Stimulated activated CD8-positive, alpha-beta memory T cell treated with anti-CD3 and anti-CD28 coated beads, Interleukin-4, amount 100 ng/mL, for 1 hour (primary cell): ENCODE measurements at places on chromosomes 1 and 21.
A peak's percentile ranks its signal among the peaks of the same experiment; 100 is the strongest.

GRCh38 chr1:45815667-45816458 lies 12.5 kb downstream of the MAST2 start:
- DNase-seq: no peak

DNA sequence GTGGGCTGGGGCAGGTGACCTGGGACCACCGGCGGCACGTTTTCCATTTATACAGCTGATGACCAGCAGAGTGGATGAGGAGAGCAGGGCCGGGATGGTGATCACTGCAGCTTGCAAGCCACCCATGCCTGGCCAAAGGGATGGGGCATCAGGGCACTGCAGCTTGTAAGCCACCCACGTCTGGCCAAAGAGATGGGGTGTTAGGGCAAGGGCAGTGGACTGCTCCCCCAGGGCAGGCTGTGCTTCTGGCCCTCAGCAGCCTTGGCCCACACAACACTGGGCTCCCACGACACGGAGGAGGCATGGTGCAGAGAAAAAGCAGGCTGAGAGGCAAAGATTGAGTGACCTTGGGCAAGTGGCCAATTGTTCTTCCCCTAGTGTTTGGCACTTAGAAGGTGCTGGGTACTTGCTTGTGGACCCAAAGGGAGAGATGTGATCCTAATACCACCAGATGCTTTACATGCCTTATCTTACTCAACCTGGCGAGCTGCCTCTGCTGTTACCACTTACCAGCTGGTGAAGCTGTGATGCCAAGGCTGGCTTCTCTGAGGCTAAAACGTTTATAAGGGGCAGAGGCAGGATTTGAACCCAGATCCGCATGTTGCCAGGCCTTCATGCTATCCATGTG lies 48.3 kb downstream of the TRIM62 start:
- no peak for DNase-seq

DNA sequence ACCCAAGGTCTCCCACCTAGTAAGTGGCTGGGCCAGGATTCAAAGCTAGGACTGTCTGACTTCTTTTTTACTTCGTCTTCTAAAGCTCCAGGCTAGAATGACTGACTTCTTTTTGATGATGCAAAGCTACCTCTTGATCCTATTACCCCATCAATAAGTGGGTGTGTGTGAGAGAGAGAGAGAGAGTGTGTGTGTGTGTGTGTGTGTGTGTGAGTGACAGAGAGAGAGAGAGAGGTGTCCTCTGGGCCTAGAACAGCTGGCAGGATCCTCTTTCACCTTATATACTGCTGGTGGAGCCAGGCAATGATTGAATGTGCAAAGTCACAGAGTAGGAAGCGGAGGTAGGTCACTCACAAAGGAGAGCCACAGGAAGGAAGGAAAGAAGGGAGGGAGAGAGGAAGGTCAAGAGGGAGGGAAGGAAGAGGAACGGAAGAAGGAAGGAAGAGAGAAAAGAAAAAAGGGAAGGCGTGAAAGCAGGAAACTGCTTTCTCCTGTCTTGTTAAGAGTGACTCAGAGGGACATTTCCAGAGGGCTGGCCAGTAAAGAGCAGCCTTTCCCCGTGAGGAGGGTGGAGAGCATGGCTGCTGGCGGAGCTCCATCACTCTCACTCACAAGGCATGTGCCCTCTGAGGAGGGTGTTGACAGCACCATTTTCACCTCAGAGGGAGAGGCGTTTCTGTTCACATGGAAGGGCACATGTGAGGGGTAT lies 68.9 kb downstream of the CDC7 start:
- DNase-seq: no peak

DNA sequence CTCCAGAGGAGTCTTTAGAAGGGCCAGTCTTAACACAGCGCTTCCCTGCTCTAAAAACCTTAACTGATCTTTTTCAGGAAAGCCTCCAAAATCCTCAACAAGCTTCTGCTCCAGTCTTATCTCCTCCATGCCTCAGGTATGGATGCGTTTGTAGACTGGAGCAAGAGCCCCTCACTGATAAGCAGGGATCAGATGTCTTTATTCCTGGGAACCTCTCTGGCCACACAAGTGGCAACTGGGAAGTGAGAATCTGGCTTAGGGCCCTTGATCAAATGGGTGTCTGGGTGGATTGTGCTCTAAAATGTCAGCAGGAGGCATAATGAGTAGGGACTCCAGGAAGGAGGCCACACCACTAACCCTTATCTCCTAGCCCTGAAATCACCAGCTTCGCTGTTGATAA lies 1.4 kb downstream of the ZBTB8A start:
- DNase-seq: no peak

DNA sequence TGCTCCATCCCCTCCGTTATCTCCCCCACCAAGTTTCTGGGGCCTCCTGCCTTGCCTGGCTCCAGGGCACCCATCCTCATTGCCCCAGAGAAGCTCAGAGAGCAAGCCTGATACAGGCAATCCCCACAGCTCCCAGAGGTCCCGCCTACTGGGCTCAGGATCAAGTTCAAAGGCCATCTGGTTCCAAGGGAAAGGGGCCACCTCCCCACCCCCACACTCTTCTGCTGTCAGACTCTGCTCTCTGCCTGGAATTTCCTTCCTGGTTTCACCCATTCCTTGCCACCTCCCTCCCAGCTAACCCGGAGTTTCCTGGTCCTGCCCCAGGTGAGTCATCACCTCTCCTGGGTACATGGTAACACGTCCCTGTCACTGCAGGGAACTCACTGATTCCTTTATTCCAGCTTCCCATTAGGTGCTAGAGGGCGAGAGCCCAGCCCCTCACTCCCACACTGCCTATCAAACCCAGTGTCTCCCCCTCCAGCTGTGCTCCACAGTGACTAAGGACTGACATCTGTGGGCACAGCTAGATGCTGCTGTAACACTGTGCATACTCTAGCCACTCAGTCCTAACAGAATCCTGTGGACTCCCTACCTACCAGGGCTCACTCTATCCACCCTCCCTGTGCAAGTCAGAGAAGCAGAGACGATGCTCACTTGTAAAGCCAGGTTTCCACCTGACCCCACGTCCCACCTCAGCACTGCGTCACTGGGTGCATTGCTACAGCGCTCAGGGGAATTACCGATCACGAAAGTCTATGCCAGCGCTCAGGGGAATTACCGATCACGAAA lies 21.8 kb downstream of the RSPH1 start:
- no peak for DNase-seq

GRCh38 chr1:230105754-230106625 lies 39.0 kb downstream of the GALNT2 start:
- DNase-seq: no peak

- DNase-seq: no peak
Observed at GRCh38 chr1:162901243-162901642, 40.3 kb upstream of the CCDC190 start.

GRCh38 chr1:105100102-105100501 lies 1350.4 kb downstream of the AMY1C start:
- DNase-seq: no peak

GRCh38 chr21:27550287-27550686 lies 583.4 kb upstream of the ADAMTS5 start:
- DNase-seq: no peak

GRCh38 chr1:227395426-227396028 lies 77.2 kb upstream of the CDC42BPA start:
- DNase-seq: no peak

- DNase-seq: peak; percentile 28
Observed at GRCh38 chr1:5286244-5286643, 631.8 kb downstream of the AJAP1 start.

- no peak for DNase-seq
Observed at GRCh38 chr1:108560189-108560873, 431 bp downstream of the EEIG2 start.

DNA sequence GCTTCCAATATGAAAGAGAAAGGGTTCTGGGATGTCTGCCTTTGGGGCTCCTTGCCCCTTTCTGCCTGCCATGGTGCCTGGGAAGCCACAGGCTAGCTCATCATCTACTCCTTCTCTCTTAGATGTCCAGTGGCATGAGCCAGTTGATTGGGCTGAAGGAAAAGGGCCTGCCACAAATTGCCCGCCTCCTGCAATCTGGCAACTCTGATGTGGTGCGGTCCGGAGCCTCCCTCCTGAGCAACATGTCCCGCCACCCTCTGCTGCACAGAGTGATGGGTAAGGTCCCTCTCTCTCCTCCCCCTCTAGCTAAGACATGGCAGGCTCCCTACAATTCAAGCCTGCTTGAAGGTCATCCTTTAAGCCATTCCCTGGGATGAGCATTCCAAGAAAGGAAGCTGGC lies 41.0 kb downstream of the PKP1 start:
- no peak for DNase-seq

- DNase-seq: no peak
Observed at GRCh38 chr1:67339623-67340343, 32.1 kb downstream of the IL12RB2 start.

GRCh38 chr1:241495741-241496140 lies 23.8 kb downstream of the FH start:
- no peak for DNase-seq

GRCh38 chr1:179058487-179059483 lies 23.1 kb upstream of the TOR3A start:
- no peak for DNase-seq

DNA sequence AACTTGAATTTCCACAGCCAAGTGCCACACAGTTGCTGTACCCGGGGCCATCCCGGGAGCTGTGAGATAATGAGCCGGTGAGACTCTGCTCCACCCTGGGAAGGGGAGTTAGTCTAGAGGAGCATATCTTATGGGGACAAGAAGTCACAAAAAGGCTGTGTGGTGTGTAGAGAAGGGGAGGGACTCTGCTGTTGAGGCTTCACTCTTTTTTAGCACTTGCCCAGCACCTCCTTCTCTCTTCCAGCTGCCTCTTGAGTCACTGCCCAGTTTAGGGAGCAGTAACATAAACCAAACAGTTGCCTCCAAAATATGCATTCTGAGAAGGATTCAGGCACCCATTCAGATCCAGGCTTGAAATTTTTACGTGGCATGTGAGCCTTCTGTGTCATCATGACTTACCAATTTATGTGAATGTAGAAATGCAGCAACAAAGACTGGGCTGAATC lies 744 bp upstream of the WDR26 start:
- no peak for DNase-seq

DNA sequence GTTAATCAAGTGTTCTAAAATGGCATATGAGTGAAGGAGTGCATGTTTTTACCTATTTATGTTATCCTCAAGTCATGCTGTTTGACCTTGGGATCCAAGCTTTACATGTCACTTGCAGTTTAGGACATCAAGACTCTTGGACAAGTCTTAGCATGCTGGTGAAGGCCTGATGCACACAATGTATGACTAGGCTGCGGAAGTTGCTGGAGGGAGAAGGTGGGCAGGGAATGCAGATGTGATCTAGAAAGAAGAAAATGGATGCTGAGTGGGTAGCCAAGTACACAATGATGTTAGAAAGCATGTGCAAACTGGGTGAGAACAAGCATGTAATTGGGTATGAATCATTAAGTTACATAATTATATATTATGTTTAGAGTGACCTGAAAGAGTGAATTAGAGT lies 301.8 kb downstream of the BRINP2 start:
- no peak for DNase-seq

- DNase-seq: no peak
Observed at GRCh38 chr1:50438945-50439344, 15.7 kb upstream of the DMRTA2 start.

- no peak for DNase-seq
Observed at GRCh38 chr1:204313675-204314074, 46.1 kb downstream of the PLEKHA6 start.

- DNase-seq: no peak
Observed at GRCh38 chr1:52915211-52915854, 6.2 kb downstream of the ECHDC2 start.

DNA sequence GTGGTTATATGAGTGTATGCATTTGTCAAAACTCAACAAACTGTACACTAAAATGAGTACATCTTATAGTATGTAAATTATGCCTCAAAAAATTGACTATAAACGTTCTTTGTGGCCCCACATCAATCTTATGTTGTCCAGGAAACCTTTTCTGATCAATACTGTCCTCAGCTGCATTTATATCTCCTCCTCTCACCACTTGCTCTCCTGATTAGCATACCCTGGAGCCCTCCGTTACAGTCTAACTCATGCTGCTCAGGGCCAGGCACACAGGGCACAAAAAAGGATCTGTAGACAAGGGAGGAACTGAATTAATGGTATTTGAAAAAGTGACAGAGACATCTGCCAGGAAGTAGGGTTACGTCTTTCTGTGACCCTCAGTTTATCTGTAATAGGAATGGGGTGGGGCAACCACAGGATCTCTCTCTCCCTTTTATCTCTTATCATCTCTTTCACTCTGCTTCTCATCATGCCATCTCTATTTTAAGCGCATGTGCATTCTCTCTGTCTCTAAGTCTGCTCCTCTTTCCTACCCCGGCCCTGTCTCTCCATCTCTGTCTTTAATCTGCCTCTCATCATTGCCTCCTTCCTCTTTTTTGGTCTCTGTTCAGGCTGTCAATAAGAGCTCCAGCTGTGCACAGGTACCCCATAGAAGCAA lies 7.0 kb upstream of the TAL1 start:
- no peak for DNase-seq

- DNase-seq: no peak
Observed at GRCh38 chr1:93680420-93681100, 1.1 kb downstream of the BCAR3 start.

GRCh38 chr1:21319447-21320407 lies 29.5 kb upstream of the ECE1 start:
- DNase-seq: no peak

DNA sequence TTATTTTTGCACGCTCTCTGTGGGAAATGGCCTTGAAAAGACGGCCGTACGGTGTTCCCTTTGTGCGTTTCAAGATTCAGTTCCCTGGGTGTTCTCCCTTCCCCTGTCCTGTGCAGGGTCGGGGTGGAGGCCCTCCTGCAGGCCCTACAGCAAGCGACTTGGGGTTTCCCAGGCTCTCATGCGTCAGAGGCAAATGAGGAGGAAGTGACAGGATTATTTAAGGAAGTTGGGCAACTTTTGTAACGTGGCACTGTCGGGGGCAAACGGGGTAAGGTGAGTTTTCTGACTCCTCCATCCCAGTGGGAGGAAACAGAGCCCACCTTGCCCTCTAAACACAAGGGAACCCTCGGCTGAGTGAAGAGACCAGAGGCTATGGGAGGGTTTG lies 16.1 kb upstream of the AJAP1 start:
- no peak for DNase-seq

DNA sequence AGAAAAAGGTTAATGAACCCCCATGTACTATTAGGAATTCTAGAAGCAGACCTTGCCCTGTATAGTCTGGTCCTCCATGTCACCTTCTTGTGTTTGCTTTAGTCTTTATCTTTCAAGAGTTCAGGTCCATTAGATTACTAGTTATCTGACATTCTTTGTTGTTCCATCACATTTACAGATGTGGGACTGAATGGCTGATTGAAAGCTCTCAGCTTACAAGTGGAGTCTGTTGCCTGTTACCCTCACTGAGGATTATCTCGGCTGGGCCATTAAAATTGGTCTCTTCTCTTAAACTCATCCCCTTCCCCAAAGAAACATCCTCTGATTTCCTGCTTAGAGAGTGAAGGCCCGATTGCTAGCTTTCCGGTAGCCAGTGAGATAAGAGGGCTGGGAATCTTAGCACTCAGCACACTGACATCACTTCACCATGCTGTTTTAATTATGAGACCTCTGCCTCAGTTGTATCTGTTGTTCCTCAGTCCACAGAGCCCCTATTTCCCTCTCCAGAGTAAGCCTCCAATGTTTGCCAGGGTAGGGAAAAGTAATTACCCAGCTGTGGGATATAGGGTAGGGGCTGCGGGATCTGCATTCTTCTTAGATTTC lies 76.8 kb downstream of the LPGAT1 start:
- no peak for DNase-seq

GRCh38 chr1:180195916-180196315 lies 34.1 kb upstream of the LHX4 start:
- DNase-seq: no peak
